ENCODE measurements at places on chromosomes 1 and 21. TPM values are rescaled to one million over a fixed set of nuclear protein-coding genes. Genes with fewer than 3 reads are reported as not detected.

DNA sequence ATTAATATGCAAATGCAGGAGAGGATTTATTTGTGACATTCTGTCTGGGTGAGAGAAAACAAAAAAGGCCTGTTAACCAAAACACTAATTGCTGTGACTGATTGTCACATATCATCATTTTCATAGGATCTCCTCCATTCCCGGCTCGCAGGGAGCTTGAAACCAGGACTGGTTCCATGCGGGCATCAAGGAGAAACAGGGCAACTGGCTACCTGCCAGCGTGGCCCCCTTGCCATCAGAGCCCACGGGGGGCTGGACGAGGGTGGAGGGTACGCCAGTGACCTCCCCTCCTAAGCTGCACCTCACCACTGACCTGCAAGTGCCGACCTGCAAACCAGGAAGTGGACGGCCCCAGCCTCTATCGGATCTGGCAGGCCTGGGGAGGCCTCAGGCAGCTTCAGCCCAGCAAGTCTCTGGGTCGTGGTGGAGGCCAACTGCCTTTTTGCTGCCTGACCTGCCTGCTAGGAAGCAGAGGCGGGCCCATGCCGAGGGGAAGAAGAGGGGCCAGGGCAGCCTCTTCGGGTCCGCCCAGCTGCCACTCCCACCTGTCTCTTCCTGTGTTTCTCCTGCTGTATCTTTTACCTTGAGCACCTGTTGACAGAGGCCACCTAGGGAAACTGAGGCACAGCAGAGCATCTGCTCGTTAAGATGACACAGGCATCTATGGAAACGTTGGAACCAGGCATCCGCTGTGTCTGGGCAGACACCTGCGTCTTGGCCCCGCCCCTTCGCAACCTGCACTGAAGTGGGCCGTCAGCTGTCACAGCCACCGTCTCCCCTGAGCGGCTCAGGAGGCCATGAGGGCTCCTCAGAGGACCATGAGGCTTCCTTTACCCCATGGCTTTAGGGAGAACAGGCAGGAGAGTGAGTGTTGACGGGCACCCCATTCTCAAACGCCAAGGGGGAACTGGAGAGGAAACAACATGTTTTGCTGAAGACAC, 74.8 kb downstream of the CASZ1 start:
- DNase-seq, result no peak

GRCh38 chr1:174408146-174408545, 39.6 kb upstream of the GPR52 start:
- DNase-seq, result no peak

GRCh38 chr1:225876900-225877510, 5.2 kb downstream of the TMEM63A start:
- no peak for DNase-seq

DNA sequence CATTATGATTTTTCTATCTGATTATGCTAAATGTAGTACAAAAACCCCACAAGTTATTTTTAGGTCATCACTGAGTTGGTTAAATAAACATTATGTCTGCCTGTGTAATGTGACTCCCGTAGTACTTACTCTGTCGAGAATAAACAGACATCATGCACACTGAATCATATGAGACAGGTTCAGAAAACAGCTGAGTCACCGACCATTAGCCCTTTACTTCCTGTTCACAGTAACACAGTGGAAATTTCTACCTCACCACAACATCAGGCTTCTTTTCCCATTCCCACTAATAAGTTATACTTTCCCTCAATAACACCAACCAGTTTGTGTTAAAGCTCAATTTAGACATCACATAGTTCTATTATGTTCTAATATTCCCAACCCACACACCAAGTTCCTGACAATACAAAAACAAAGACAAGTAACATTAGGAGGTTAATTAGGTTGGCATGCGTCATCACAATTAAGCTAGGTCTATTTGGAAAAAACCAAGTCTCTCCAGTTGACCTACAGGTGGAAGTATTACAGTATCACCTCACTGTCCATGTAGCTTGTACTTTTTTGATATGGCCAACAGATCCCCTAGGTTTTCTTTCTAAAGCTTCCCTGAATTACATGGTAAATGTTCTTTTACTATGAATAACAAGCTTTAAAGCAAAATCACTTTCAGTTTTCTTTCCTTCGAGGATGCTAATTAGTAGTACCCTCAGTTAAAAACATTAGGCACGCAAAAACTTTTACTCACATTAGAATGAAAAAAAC, 154.2 kb downstream of the EIF4G3 start:
- DNase-seq, result peak; percentile 50

LCE1B gene
- not detected for total RNA-seq

FMO2 gene
- total RNA-seq, result not detected

Data from activated CD8-positive, alpha-beta T cell treated with anti-CD3 and anti-CD28 coated beads, Interleukin-2, amount 10 ng/mL, durations not matched to agents 7 days and 5 days (primary cell).